ENCODE measurements at places on chromosomes 1 and 21.

- DNase-seq, result no peak
These were observed 32.3 kb downstream of the HHAT start for GRCh38 chr1:210360852-210361477.

DNA sequence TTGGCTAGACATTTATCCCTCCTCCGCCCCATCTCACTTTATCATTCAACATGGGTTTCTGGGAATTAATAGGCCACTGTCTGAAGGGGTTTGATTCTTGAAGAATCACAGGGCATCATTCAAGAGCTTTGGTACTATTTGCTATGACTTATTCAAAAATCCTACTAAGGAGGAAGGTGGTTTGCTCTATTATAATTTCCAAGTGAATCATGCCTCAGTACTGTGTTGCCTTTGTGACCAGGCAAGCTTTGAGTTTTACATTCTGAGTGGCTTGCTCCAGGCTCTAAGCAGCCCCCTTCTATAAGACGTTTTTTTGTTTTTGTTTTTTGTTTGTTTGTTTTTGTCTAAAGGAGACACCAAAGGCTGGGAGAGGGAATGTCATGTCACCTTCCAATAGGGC, 2.6 kb downstream of the C1orf21 start:
- no peak for DNase-seq

DNA sequence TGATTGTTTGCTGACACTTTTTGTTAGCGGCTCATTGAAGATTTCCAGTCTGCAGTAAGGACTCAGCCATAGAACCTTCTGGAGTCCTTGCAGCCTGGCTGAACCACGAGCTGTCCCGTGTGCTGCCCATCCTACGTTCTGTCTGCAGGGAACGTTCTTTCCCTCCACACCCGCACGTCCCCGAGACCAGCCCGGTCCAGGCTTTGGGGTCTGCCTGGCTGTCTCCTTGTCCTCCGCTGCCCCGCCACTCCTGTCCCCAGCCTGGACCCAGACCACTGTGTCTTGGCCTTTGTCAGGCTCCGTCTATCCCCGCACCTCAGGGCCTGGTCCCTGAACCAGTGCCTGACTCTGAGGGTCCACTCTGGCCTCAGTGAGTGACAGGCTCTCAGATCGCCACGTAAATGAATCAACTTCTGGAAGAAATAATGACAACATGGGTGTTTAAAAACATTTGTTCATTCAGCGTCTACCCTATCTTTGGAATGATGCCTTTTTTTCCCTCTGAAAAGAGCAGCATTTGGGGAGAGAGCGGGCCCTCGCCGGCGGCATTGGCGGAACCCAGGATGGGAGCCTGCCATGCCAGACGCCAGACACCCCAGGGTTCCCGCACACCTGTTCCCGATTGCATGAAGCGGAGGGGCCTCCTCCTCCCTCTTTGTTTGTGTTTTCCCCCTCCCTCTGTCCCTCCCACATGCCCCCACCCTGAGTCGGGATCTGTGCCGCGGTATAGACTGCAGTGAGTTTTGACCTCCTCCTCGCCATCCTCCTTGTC, 43.9 kb upstream of the C1orf174 start:
- no peak for DNase-seq

- DNase-seq, result no peak
These were observed 56.6 kb upstream of the EDN2 start for GRCh38 chr1:41540886-41541591.

- DNase-seq, result no peak
These were observed 90.1 kb downstream of the PKN2 start for GRCh38 chr1:88774151-88774556.

DNA sequence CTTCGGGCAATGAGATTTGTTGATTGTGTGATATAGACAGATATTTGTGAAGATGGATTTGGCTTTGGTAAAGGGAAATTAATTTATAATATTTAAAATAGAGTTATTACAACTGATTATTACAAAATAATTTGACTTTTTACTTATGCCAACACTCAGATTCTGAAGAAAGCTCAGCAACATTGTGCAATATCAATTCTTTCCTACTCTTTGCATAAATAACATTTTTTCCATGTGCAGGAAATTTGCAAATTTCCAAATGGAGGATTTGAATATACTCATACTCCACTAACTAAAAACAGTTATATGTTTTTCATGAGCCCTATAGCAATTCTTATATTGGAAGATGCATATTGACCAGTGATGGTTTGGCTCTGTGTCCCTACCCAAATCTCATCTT, 676.4 kb upstream of the ADAMTS5 start:
- DNase-seq, result no peak

- DNase-seq, result no peak
These were observed 17.2 kb upstream of the SYNC start for GRCh38 chr1:32719681-32720275.

GRCh38 chr1:51301844-51302162, 28.6 kb downstream of the TTC39A start:
- no peak for DNase-seq

- no peak for DNase-seq
These were observed 30.2 kb upstream of the DUSP10 start for GRCh38 chr1:221772117-221772516.

- DNase-seq, result no peak
These were observed 8.1 kb upstream of the CITED4 start for GRCh38 chr1:40870135-40870728.

- no peak for DNase-seq
These were observed 20.5 kb downstream of the FCRL4 start for GRCh38 chr1:157577420-157577819.

GRCh38 chr1:18938707-18939070, 17.8 kb downstream of the IFFO2 start:
- no peak for DNase-seq

GRCh38 chr21:42200906-42201614, 17.9 kb upstream of the ABCG1 start:
- no peak for DNase-seq

- no peak for DNase-seq
These were observed 7.0 kb downstream of the SH2D5 start for GRCh38 chr1:20725189-20726117.

- no peak for DNase-seq
These were observed 152.2 kb upstream of the LMO4 start for GRCh38 chr1:87176514-87176913.

- no peak for DNase-seq
These were observed 12.6 kb downstream of the FLG2 start for GRCh38 chr1:152347116-152347728.

GRCh38 chr1:209062081-209062620, 521.4 kb upstream of the CAMK1G start:
- no peak for DNase-seq

GRCh38 chr1:219837274-219837993, 90.9 kb downstream of the SLC30A10 start:
- peak; percentile 38 for DNase-seq

GRCh38 chr1:81351864-81352263, 448.9 kb upstream of the ADGRL2 start:
- no peak for DNase-seq

DNA sequence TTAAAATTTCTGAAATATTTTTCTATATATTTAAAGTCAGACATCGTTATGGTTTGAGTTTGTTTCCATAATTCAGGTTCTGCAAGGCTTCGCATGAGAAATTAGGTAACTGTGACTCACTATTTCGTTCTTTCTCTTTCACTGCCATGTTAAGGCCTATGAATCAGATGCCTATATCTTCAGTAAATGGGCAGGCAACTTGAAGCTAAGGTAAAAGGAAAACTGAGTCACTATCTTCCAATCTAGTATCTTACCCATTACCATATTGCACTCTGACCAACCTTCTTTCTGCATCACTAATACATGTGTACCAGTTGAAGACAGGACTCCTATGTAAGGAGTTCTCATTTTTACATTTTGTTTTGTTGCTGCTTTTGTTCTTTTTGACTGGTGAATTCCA, 37.8 kb downstream of the PYHIN1 start:
- no peak for DNase-seq

Data from NCI-H1048 (cell line).